C1 segment of cervical spinal cord (tissue), 14 donors: ENCODE measurements at places on chromosomes 12 and 14.

GRCh38 chr12:26101763-26102162 lies 23.1 kb downstream of the BHLHE41 start:
- DNase-seq = no peak

- no peak for DNase-seq
Observed at GRCh38 chr12:46524778-46525177, 152.2 kb upstream of the SLC38A2 start.

DNA sequence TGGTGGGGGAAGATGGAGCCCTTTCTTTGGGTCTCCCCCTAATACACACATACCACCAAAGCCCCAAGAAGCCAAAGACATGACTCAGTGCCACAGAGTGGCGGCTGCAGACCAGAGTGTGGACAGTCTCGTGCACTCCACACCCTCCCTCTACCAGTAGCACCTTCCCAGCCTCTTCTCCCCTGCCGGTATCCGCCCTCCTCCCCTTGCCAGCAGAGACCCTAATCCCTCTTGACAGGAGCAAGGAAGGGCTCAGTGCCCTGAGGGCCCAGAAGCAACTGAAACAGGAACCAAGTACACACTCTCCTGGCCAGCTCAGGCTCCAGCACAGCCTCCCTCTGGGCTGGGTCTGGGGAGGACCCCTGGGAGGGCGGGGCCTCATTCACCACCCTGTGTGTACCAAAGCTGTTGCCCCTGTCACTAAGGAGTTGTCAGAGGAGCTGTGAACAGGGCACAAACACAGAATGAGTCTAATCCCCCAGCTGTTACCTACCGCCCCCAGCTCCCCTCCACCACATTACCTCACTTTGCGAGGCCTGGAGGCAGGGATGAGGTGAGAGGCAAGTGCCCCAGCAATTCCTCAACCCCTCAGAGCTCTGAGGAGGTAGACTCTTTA lies 8.2 kb downstream of the SPRYD3 start:
- no peak for DNase-seq

DNA sequence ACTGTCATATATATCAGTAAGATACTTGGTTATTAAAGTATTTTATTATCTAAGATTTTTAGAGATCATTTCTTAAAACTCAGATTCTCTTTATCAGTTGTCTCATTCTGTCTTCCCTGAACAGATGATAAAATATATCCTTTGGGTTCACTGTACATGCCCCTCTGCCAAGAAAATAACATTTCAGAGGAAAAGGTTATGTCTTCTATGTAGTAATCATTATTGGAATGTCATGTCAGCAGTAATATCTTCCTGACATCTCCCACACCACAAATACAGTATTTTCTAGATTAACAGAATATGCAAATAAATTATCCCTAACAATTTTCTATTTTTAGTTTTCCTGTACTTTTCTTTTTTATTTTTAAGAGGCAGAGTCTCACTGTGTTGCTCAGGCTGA lies 26.0 kb downstream of the BTBD7 start:
- no peak for DNase-seq

GRCh38 chr14:89720741-89721729 lies 233.5 kb downstream of the EFCAB11 start:
- no peak for DNase-seq

DNA sequence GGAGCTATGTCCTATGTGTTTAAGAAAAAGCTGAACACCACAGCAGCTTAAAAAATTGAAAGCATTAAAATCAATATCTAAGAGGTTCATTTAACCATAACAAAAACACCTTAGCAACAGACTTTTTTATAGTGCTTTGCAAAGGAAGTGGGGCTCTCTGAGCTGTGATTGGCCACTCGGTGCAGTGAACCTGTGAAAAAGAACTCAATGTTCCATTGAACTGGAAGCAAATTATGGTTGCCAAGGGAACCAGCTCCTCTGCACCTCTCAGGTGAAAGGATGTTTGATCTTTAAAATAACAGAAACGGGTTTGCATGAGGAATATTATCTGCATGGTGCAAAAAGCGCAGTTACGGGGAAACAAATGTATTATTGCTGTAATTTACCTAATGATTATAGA lies 149.4 kb downstream of the SNAPC1 start:
- peak; percentile 9 for DNase-seq

- DNase-seq = no peak
Observed at GRCh38 chr12:29700761-29701481, 82.8 kb downstream of the TMTC1 start.

GRCh38 chr12:29427964-29428363 lies 47.0 kb upstream of the ERGIC2 start:
- DNase-seq = no peak

GRCh38 chr12:125633686-125634085 lies 568.5 kb downstream of the AACS start:
- DNase-seq = no peak

GRCh38 chr12:57127726-57128518 lies at the start of gene LRP1:
Gene LRP1 (plus strand): TSS chr12:57128483. CDS start chr12:57128965, 482 bp downstream.
- DNase-seq = no peak

DNA sequence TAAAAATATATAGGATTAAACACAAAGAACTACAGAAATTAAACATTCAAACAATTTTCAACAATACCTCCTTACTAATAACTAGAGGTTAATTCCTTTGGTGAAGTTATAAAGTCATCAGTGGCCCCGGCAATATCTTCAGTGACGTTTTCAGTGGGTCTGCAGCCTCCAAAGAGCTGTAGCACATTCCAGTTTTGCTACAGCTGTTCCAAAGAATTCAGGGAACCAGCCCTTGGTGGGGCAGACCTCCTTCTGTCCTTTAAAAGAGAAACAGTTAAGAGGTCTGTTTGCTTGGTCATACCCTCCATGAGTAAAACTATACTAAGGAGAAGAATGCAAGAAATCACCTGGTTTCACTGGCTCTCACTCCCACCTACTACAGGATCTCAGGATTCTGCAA lies 99.2 kb upstream of the ZDHHC17 start:
- DNase-seq = no peak

DNA sequence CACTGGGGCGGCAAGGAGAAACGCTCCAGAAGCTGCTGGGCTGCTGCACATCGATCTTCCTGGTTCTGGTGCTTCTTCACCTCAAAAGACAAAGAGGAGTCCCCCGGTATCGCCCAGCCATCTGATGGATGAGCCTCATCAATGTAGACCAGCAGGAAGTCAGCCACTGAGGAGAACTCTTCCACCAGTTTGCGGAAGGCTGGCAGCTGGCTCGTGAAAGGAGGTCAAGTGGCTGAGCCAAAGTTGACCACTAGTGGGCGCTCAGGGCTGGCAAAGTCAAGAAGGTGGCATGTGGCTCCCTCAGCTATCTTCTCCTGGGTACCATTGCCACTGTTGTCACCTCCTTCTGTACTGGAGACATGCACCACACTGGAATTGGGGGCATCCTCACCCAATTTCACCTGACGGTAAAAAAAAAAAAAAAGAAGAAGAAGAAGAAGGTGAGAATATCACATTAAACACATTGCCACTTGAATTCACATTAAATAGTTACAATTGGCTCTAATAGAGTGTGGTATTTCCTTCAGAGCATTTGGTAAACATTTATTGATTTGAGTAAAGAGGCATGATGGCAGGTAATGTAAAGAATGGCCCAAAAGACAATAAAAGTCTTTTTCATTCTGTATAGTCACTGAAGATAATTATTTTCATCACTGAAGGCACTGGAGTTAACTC lies 8.3 kb downstream of the DIO2 start:
- DNase-seq = no peak

GRCh38 chr12:113127791-113128199 lies 7.8 kb downstream of the RASAL1 start:
- DNase-seq = no peak

DNA sequence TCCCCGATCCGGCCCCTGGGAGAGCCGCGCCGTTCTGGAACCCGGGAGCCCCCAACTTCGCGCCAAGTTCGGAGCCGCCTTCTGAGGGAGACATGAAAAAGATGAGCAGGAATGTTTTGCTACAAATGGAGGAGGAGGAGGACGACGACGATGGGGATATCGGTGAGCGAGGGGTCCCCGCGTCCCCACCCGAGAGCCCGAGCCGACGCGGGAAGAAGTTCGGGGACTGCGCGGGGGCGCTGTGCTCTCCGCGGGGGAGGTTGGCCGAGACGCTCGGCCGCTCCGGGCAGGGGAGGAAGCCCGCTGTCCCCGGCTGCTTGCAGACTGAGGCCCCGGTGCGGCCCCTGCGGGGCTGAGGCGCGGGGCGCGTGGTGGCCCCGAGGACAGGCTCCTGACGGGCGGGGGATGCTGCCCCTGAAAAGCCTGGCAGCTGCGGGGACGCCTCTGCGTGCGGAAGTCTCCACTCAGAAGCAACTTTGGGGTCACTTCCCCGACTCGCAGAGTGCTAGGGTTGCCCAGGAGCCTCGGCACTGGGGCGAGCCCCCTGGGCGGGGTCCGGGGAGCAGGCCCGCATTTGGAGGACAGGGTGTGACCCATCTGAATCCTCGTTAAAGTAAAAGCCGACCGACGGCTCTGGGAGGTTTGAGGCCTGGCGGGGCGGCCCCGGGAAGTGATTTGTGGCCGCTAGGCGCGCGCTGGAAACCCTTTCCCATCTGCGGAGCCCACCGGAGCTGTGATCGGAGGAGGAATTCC lies 511 bp downstream of the ANO6 start:
- peak; percentile 67 for DNase-seq

DNA sequence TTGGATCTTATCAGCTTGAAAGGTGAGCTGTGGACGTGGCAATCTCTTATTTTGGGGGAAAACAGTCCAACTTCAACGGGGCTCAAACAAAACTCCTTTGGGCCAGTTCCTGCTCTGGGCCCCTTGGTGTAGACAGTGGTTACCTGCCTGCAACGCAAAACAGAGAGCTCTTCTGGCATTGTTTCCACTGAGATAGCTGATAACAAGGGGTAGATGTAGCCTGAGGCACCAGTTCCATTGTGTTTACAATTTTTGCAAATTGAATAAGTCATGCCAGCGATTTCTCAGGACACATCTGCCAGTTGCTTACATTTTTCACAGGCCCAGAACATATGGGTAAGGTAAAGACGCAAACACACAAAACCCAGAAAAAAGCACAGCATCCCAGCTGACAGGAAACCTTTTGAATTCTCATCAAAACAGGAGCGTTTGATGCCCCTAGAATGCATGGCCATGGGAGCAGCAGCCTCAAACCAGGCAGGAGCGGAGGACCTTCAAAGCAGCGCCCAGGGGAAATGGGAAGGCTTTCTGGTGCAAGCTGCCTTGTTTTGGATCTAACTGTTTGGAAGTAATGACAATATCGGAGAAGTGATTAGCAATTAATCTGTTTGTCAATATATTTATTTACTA lies 259.7 kb downstream of the AACS start:
- no peak for DNase-seq

DNA sequence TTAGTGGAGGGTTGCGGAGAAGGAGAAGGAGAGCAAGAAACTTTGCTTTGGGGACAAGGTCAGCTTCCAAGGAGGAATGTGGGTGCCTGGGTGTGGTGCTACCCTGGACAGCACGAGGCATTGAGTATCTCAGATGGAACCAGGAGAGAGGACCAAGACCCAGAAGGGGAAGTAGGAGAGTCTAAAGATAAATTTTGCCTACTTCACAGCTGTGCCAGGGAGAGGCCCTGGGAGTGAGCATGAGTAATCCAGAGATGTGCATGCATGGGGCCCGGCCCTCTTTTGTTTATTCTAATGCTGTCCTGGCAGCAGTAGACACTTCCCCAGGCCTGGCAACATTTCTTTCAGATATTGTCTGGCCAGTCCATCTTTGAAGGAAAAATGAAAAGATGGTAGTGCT lies 49.5 kb upstream of the GNPNAT1 start:
- DNase-seq = no peak

GRCh38 chr12:104784592-104784991 lies 173.5 kb downstream of the SLC41A2 start:
- no peak for DNase-seq

- no peak for DNase-seq
Observed at GRCh38 chr14:77609922-77610321, 6.5 kb downstream of the SPTLC2 start.

GRCh38 chr12:53123578-53124351 lies 20.5 kb downstream of the SOAT2 start:
- no peak for DNase-seq

DNA sequence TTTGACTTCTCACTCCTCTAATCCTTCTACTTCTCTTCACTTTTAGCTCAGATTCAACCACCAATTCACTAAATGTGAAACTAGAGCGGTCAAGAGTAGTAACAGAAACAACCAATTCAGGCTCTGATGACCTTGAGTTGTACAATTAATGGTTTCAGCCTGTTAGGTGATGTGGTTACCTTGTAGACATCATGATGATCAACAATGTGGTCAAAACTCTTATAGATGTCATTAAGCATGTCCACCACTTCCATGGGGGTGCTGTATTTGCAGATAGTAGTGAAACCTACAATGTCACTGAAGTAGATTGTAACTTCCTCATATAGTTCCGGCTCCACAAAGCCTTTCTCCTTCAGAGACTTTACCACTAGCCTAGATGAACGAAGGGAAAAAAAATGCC lies 54.1 kb upstream of the PLBD1 start:
- DNase-seq = no peak

- no peak for DNase-seq
Observed at GRCh38 chr12:5516371-5517241, 84.7 kb downstream of the NTF3 start.

DNA sequence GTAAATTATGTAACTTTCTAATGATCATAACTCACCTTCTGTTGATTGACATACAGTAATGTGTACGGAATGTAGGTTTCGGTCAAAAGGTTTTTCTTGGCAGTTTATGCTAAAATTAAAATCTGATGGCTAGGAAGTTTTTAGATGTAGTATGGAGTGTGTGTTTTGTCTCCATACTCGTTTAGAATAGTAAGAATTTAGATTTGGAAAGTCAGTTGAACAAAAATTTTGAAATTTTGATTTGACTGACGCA lies 859 bp downstream of the PALS1 start:
- no peak for DNase-seq

DNA sequence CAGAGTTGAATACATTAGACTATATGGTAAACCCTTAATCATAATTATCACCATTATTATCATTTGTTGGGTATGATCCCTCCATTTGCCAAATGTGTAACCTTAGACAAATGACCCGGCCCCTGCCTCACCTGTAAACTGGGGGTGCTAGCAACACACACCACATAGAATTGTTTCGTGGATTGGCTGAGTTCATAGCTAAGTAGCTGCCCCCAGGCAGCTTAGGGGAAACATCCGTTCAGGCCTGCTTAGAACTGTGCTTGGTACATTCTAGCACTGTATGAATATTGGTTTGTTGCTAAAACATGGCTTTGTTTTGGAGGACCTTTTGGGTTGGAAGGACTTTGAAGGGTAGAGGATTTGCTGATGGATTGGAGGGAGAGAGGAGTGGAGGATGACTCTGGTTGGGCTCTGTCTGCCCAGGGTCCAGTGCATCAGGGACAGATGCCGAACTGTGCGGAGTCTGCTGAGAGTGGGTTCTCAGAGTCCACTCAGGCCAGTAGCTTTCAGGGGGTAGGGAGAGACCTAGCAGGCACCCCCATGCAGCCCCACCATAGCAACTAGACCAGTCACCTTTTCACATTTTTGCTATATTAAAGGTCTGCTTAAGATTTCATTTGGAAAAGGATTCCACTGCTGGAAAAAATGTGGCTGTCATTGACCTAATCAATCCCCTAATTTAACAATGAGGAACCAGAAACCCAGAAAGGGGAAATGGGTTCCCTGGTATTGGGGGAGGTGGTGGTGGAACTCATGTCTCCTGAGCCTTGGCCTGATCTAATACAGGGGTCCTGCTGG lies 2.2 kb downstream of the RIN3 start:
- no peak for DNase-seq
